ENCODE measurements at places on chromosomes 13 and 19. TPM values are rescaled to one million over a fixed set of nuclear protein-coding genes. Genes with fewer than 3 reads are reported as not detected.

DACH1 gene
- total RNA-seq = not detected

ELANE gene
- total RNA-seq = 0.46 TPM

TMEM150B gene
- total RNA-seq = 0.20 TPM

A1BG gene
- 5.8 TPM for total RNA-seq

CEACAM18 gene
- total RNA-seq = not detected

CYP2A6 gene
- total RNA-seq = not detected

TMC4 gene
- total RNA-seq = 1.1 TPM

OVOL3 gene
- 0.45 TPM for total RNA-seq

ZNF568 gene
- 0.84 TPM for total RNA-seq

FGF22 gene
- total RNA-seq = 0.61 TPM

ZNF285 gene
- total RNA-seq = 2.5 TPM

ZNF726 gene
- 0.52 TPM for total RNA-seq

CGB2 gene
- not detected for total RNA-seq

ZNF763 gene
- not detected for total RNA-seq

CFD gene
- 18.9 TPM for total RNA-seq

ZNF490 gene
- total RNA-seq = 0.86 TPM

PRRG2 gene
- 1.3 TPM for total RNA-seq

C19orf33 gene
- 682 TPM for total RNA-seq

ZNF418 gene
- 1.1 TPM for total RNA-seq

UBE2L5 gene
- total RNA-seq = not detected

REXO1 gene
- total RNA-seq = 19.5 TPM

GJB2 gene
- 1.0 TPM for total RNA-seq

VSTM1 gene
- 1.2 TPM for total RNA-seq

FAM124A gene
- total RNA-seq = 2.1 TPM

OR10H1 gene
- not detected for total RNA-seq

ZNF628 gene
- total RNA-seq = 7.9 TPM

LIPE gene
- total RNA-seq = 1.3 TPM
